ENCODE measurements at places on chromosomes 16 and 17.

DNA sequence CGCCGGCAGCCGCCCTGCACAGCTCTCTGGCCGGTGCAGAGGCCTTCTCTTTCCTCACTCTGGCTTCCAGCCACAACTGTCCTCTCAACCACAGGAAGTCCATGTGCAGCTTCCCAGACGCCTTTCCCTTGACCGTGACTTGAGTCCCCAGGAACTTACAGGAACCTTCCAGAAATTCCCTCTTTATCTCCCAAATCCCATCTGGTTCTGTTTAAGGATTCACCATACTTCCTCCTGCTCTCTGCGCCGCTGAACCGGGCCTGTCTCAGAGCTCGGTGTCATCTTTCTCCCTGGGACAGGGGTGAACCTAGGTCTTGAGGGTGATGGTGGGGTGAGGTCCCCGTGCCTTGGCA lies 65.2 kb upstream of the ZNF469 start:
- DNase-seq: no peak

DNA sequence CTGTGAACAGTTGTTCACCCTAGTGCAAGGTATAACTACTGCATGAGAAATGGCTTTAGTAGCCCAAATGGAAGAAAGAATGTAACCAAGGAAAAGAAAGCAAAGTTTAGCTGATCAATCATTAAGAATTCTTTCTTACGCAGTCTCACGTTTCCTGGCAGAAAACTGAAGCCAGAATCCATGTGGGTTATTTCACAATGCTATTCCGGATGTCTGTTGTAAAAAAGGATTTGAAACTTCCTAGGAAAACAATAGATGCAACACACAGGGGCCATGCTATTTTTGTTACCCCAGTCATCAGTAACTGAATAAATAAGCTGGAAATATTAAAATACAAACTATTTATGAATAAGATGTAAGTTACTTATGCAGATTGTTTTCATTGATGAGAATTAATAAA lies 802.5 kb downstream of the CDH8 start:
- DNase-seq: no peak

DNA sequence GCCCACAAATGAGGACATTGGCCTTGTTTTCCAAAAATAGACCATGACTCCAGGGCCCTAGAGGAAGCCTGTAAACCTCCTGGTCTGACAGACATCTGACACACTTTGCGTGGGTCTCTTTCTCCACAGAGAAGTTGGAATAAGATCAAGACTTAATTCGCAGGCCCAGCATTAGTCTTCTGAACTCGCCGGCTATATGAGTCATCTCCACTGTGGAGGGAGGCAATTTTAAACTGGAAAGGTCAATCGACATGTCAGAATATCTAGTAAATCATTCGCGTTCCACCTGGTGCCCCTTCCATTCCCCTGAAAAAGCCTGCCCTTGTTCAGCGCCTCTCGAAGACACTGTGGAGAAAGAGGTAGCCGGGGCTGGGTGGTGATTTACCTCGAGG lies 140.1 kb downstream of the CLEC16A start:
- no peak for DNase-seq

GRCh38 chr17:80153004-80153403 lies 6.1 kb upstream of the EIF4A3 start:
- DNase-seq: no peak

GRCh38 chr16:85303354-85303883 lies 191.1 kb upstream of the CIBAR2 start:
- DNase-seq: peak; percentile 71

DNA sequence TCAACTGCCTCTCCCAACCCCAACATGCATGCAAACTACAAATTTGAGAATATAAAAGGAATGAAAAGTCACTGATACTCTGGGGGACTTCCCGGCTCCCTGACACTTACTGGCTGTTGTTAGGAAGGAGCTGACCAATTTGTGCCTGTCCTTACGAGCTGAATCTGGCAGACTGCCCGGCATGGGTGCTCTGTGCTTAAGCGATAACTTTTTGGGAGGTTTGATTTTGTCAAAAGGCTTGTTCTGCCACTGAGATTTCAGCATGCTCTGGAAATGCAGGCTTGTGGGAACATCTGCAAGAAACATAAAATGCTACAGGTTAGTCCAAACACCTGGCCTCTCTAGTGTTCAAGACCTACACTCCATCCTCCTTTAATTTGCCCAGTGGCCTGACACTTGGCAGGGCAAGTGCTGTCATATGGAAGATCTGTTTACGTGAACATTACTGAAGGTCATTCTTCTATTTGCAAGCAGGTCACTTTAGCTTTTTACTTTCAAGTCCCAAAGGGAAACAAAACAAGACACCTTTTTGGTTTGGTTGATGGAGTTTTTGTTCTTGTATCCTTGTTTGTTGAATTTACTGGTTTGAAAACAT lies 40.6 kb downstream of the STH start:
- DNase-seq: no peak

GRCh38 chr17:47636273-47637030 lies 13.3 kb upstream of the KPNB1 start:
- DNase-seq: no peak

- DNase-seq: no peak
Measured at GRCh38 chr17:15456496-15456895, 10.9 kb downstream of the CDRT4 start.

GRCh38 chr17:60077672-60078519 lies 825 bp downstream of the HEATR6 start:
- peak; percentile 9 for DNase-seq

DNA sequence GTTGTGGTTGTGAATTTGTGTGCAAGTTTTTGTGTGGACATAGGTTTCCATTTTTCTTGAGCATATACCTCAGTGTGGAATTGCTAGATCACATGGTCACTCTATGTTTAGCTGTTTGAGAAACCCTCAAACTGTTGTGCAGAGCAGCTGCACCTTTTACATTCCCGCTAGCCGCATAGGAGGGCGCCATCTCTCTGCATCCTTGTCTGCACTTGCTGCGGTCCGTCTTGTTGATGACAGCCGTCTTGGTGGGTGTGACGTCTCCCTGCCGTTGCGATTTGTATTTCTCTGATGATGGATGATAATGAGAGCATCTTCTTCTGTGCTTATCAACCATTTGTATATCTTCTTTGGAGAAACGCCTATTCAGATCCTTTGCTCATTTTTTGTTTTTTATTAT lies 25.1 kb upstream of the IL17C start:
- no peak for DNase-seq

DNA sequence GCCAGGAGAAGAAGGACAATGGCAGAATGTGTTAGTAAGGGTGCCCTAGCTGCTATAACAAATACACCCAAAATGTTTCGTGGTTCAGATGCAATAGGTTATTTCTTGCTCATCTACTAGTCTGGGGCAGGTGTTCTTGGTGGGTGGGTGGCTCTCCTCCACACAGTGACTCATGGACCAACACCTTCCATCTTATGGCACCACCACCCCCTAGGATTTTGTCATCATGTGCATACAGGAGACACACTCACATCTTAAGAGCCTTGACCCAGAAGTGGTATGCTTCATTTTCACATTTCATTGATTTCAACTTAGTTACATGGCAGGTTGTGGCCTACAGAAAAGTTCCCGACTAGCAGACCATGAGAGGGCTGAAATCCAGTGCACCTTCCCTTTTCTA lies 114.7 kb downstream of the AMFR start:
- no peak for DNase-seq

DNA sequence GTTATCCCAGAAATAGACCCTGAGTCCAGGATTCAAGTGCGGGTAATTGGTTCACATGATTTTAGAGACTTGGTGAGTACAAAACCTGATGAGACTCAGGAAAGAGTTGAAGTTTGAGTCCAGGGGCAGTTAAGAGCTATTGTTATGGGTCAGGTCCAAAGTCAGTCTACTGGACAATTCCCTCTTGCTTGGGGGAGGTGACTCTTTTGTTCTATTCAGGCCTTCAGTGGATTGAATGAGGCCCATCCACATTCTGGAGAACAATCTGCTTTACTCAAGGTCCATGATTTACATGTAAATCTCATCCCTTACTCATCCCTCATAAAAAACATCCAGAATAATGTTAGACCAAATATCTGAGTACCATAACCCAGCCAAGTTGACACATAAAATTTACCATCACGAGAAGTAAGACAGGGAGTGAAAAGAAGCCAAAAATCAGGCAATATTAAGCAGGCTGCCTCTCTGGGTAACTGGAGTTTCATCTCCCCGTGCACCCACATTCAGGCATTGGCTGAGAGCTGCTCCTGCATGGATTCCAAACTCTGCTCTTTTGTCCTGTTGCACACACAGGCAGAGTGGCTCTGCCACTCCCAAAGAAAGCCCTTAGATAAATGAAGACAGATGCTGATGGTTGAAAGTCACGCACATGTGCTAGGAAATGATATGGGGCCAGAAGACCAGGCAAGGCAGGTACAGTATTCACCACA lies 156.0 kb upstream of the SALL1 start:
- DNase-seq: no peak

DNA sequence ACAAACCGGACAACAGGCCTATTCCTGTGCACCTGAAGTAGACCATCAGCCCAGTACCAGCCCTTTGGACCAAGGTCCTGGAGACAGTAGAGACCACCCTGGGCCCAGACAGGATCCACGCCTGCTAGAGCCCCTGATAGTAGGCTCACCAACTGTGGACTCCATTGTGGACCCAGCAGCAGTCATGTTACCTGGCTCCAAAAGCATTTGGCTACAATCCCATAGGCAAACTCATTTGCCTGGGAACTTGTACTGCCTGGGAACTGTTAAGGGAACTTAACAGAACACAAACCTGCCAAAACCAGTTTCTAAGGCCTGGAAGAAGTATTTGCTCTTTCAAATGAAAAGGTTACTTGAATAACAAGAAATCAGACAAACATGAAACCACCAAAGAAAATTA lies 10.0 kb upstream of the ACSM1 start:
- DNase-seq: no peak

DNA sequence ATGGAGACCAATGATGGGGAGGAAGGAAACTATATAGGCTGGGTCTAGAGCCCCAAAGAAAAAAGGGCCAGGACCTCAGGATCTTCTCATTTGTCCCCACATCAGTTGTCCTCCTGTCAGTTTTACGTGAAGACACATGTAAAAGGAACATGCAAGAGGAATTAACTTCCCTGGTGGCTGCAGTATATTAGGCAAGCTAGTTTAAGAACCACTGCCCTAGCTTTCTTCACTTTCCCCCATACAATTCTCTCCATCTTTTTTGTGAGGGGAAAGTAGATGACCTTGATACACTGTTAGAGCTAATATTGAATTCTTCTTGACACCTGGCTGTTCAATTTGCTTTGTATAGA lies 2.3 kb downstream of the MAP3K3 start:
- no peak for DNase-seq

DNA sequence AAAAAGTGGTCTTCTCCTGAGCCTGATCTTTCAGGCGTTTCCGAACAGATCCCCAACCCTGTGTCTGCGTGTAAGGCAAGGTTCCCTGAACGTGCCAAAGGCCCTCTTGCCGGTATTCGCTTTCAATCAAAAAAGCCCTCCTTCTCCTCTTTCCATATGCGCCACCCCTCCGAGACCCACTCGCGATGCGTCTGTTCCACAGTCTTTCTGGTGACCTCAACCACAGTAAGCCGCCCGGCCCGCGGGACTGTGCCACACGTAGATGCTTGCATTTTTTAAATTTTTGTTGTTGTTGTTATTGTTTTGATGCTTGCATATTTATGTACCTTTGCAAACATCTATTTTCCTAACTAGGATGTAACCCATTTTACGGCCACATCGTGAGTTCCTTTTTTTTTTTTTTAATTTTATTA lies 607 bp upstream of the PRPSAP1 start:
- no peak for DNase-seq

- no peak for DNase-seq
Measured at GRCh38 chr16:87434146-87434667, 42.1 kb downstream of the MAP1LC3B start.
